Mesenteric fat pad (tissue), 1 donor: ENCODE measurements at places on chromosomes 11 and 22. TPM values are rescaled to one million over a fixed set of nuclear protein-coding genes. Genes with fewer than 3 reads are reported as not detected.
A peak's percentile ranks its signal among the peaks of the same experiment; 100 is the strongest.

SHISA8 gene
- not detected for total RNA-seq

CNTF gene
- total RNA-seq: 2.2 TPM

DNA sequence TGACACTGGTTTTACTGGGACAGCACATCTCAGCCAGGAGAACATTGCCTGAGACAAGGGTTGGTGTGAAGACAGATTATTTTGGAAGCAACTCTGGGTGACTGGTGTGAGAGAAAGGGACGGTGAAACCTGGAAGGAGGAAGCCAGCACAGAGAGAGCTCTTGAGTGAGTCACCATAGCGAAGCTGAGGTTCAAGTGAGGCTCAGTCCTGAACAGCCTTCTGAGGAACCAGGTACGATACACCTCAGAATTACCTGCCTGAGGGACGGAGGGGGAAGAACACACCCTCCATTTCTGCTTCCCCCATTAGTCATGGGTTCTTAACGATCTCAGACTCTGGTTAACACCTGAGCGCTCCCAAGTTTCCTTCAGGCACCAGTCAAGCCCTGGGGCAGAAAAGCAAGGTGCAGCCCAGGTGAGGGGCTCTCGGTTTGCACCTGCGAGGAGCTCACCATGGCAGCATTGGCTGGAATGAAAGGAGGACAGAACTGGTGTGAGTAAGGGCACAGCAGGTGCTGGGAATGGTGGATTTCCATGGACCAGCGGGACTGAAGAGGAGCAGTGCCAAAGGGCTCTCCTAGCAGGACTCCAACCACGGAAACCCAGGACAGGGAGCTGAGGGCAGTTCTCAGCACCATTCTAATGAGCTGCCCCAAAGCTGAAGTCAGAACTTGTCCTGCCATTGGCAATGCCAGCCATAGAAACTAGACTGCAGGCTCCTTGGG lies 459.3 kb downstream of the OPCML start:
- no peak for DNase-seq

PHETA2 gene
- total RNA-seq: 11.0 TPM

DNA sequence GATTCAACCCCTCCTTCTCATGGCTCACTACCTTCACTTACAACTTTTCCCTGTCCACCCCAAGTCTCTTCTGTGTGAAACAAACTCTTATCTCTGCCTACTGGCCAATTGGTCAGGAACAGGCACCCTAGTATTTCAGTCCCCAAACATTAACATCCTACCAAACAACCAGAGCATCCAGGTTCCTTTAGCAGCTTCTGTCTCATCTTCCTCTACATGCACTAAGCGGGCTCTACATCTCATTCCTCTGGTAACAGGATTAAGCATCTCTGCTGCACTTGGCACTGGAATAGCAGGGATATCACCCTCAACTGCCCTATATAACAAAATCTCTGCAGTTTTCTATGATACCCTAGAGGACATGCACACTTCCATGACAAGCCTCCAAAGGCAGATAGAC lies 116.2 kb downstream of the JRKL start:
- DNase-seq: no peak

DNA sequence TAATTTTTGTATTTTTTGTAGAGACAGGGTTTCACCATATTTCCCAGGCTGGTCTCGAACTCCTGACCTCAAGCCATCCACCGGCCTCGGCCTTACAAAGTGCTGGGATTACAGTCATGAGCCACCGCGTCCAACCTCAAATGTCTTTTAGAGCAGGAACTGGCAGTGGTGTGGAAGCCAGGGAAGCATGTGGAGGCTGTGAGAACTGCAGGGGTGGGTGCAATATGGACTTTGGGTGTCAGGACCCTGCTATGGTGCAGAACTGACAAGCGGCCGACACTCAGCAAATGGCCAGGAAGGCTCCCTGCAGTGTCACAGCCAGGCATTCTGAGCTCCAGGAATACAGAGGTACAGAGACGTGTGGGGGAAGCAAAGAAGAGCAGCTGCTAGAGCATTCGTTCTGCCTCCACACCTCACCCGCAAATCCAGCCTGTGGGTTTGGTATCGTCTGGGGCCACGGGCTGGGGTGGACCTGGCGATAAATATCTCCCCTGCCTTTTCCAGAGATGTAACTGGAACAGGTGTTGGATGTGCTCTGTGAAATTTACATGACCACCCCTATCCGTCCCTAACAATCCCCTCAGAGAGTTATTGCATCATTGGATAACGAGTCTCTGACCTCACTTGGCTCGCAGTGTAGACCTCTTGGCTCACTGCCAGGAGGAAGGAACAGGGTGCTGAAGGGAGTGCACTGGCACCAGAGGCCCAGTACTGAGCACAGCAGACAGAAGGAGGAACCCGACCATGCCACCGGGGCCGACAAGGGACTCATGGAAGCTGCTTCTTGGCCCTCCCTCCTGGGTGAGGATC lies 624.7 kb upstream of the B3GAT1 start:
- DNase-seq: peak; percentile 78

- no peak for DNase-seq
These were observed 12.5 kb downstream of the ATXN10 start for GRCh38 chr22:45684169-45684568.

DNA sequence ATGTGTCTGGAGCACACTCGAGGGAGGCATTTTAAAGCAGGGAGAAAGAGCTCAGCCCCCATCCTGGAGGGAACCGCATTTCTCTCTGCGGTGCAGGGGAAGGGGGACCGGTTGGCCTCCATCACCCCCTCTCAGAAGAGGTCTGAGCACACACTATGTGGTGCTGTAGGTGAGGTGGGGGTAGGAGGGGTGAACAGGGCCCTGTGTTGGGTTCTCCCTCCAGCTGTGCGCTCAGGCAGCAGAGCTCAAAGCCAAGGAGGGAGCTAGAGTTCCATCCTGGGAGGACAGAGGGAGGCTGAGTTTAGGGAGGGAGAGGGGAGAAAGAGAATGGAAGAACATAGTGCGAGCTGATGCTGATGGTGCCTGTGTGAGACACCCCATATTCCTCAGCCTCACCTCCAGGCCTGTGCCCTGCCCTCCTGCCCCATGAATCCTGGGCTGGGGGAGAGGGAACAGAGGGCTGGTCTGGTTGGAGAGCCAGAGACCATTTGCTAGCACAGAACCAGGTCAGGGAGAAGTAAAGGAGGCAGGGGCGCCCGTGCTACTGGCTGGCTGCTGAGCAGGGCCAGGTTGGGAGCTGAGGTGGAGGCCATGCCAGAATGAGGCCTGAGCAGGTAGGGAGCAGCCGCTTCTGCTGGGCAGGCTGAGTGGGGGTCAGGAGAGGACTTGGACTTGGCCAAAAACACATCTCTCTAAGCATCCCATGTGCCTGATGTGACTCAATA lies 43.7 kb downstream of the ALX4 start:
- DNase-seq: no peak

ADM2 gene
- total RNA-seq: 0.42 TPM
